M059J (cell line): ENCODE measurements at places on chromosomes 6 and 20. TPM values are rescaled to one million over a fixed set of nuclear protein-coding genes. Genes with fewer than 3 reads are reported as not detected.
A peak's percentile ranks its signal among the peaks of the same experiment; 100 is the strongest.

GRCh38 chr6:21005816-21006570 lies 471.7 kb downstream of the CDKAL1 start:
- peak; percentile 92 for DNase-seq

GRCh38 chr6:105889902-105890301 lies 196.2 kb upstream of the PRDM1 start:
- DNase-seq, result no peak

DNA sequence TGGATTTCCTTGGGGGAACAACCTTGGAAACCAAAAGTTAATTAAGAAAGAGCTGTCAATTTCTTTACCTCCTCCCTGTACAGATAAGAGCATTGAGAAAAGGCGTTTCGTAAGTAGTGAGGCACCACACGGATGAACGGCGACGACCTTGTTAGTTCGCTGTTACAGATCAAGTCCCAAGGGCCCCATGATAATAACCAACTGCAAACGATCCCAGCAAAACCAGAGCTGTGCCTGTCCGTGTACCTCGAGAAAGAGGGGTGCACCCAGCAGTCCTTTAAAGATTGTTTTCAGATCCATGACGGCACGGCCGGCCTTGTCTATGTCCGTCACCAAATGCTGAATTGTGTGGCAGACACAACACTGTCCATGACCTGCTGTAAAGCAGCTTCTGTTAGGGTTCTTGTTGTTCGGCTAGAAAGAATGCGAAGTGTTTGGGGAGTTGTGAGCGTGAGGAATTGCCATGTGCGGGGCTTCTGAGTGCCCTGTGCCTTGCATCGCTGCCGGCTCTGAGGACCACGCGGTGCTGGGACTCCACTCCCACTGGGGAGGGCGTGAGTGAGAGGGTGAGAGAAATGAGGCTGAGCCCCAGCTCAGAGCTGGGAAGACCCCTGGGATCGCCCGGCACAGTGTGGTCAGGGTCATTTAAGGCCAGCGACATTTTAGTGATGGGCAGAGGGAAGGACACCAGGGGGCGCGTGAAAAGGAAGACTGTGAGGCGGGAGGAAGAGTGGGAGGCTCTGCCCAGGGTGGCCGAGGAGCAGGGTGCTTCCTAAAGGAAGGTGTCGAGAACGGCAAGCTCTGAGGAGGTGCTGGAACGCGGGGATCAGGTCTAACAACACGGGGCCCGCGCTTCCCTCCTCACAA lies 136.8 kb upstream of the RPS6KA2 start:
- no peak for DNase-seq

DNA sequence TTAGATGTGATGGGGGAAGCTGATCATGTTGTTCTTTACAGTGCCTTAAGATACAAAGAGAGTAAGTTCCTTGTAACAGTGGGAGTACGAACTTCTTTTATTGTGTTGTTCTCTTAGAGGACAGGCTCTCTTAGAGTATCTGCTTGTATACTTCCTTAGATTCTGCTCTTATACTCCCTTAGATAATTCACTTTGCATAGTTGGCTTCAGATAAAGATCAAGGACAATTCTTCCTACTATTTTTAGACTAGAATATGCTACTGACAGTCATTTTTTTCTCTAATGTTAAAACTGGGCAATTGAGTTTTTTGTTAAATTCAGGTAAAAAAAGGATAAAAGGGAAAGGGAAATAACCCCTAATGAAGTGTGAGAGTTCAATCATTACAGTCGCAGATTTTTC lies 138.7 kb downstream of the MYB start:
- DNase-seq, result no peak

DNA sequence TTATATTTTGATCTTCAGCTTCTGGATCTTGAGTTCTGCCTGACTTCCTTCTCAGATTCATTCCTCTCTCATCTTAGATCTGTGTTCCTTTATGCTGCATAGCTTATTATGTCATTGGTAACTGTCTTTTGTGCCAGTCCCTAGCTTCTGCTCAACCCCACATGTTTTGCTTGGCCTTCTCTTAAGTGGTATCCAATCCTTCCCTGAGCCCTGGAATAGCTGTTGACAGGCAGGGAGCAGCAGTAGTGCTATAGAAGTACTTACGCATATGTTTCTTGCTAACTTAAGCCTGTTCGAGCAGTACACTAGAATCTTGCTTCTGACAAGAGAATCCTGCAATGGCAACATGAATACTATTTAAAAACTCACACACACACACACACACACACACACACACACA lies 13.6 kb upstream of the GRIK2 start:
- DNase-seq, result no peak

DNA sequence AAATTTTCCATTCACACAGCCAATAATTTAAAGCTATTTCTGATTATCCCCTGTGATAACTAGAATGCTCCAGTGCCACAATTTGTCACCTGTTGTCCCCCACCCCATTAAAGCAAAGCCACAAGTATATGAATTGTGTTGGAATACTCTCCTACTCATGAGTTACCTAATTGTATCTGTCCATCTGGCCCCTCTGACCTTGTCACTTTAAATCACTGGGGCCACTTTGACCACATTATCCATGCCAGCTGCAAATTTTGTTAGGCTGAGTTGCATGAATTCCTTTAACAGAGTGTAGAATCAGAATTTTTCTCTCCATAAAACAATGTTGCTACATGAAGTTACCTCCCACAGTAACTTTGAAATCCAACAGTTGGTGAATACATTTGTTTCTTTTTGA lies 204.6 kb downstream of the MEI4 start:
- no peak for DNase-seq

- DNase-seq, result no peak
Measured at GRCh38 chr20:1075616-1076015, 42.8 kb upstream of the PSMF1 start.

GRCh38 chr20:51401496-51401895 lies 141.0 kb downstream of the NFATC2 start:
- DNase-seq, result no peak

Gene SEMG1
- total RNA-seq, result not detected in 2 replicates

Gene NPEPL1
- 13.3 and 14.1 TPM in 2 replicates for total RNA-seq

Gene RHAG
- not detected in 2 replicates for total RNA-seq

Gene POM121L2
- not detected in 2 replicates for total RNA-seq

Gene RGS17
- 1.2 and 1.3 TPM in 2 replicates for total RNA-seq

Gene MRAP2
- 0.05 and 0.12 TPM in 2 replicates for total RNA-seq
